ENCODE measurements at places on chromosomes 2 and 18.

DNA sequence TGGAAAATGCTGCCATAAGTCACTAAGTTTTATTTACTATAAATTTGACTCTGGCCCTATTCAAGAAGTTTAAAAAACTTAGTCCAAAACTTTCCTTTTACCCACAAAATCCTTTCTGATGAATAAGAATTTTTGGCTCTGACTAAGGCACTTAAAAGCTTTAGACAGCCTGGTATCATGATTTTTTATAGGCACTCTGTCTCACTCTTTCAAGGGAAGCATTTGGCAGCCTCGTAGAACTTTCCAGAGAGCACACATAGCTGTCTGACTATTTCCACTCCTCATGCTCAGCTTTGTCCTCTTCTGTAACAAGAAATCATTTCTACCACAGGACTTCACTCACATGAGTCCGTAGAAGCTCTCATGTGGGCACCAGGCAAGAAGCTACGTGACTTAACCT, 32.3 kb upstream of the XDH start:
- no peak for DNase-seq

- no peak for DNase-seq
Measured at GRCh38 chr2:48165070-48165753, 258.9 kb upstream of the FBXO11 start.

GRCh38 chr18:51400721-51401120, 203.2 kb upstream of the MEX3C start:
- DNase-seq: no peak

DNA sequence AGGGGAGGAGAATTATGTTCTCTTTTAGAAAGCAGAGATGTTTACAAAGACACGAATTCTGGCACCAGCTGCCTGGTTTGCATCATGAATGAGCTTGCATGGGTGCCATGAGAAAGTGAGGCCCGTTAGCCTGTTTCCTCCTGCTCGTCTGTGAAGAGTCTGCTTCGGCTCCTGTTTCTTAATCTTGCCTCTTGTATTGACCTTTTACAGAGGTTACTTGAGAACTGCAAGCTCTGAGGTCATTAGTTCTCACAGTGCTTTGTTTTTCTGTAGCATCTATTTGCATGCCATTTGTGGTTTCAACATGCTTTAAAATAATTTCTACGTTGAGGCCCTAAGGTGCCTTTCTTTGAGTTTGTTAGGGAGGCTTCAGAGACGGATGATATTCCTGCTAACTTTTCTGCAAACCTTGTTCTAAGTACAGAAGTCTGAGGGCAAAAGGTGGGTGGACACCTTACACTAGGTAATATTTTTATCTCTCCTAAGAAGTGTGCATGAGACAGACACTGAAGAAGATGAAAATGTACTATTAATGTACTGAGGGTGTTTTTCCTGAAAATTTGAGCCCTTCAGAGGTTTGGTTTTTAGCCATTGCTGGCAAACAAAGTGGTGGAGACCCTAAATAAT, 53.4 kb upstream of the LINC00305 start:
- no peak for DNase-seq

DNA sequence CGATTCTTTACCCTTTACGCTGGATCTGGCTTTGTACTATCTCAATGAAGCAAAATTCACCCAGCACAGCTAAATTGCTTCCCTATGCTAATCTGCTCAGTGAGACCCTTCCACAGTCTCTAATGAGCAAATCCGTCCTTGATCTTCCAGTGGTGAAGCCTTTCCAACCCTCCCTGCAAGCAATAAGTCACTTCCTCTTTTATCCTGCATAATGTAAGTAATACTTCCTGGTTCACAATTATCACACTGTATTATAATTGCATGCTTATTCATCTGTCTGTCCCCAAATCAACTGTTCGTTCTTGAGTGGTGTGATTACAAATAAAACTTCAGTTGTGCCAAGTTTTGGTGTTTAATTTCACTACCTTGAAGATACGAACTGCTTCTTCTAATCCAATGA, 404.0 kb downstream of the ADCYAP1 start:
- DNase-seq: no peak

DNA sequence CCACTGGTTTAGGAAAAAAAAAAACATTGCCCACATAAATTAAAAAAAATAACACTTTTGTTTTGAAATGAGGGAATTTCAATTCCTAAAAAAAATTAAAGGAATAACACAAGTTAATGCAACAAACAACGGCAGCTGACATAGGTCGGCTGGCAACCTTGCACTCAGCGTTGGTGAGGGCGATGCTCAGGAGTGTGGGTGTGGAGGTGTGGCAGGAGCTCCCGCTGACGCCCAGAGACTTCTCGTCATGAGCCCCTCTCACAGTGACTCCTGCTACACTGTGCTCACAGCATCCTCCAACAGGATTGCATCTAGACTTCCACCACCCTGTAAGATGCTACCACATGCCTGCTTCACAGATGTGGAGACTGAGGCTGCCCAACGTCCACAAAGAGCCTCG, 150.3 kb upstream of the PXDN start:
- no peak for DNase-seq

DNA sequence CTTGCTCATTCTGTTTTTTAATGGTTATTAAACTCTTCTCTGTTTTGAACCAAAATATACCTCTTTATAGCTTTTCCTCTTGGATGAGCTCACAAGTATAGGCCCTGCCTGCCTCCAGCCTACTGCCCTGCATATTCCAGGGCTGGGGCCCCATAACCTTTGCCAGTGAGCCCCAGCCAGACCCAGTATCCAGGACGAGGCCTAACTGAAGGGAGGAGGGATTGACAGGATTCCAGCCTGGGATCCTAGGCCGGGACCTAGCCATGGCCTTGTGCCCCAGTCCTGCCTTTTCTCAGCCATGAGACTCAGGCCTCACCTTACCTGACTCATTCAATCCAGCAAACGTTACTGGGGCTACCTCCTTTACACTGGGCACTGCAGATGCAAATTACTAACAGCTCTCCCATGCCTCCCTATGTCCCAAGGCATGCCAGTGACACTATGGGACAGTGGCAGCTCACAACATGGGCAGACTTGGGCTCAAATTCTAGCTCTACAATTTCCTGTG, 159.2 kb downstream of the DDX1 start:
- no peak for DNase-seq
